Kidney epithelial cell (primary cell): ENCODE measurements at places on chromosomes 5 and 9. TPM values are rescaled to one million over a fixed set of nuclear protein-coding genes. Genes with fewer than 3 reads are reported as not detected.

DNA sequence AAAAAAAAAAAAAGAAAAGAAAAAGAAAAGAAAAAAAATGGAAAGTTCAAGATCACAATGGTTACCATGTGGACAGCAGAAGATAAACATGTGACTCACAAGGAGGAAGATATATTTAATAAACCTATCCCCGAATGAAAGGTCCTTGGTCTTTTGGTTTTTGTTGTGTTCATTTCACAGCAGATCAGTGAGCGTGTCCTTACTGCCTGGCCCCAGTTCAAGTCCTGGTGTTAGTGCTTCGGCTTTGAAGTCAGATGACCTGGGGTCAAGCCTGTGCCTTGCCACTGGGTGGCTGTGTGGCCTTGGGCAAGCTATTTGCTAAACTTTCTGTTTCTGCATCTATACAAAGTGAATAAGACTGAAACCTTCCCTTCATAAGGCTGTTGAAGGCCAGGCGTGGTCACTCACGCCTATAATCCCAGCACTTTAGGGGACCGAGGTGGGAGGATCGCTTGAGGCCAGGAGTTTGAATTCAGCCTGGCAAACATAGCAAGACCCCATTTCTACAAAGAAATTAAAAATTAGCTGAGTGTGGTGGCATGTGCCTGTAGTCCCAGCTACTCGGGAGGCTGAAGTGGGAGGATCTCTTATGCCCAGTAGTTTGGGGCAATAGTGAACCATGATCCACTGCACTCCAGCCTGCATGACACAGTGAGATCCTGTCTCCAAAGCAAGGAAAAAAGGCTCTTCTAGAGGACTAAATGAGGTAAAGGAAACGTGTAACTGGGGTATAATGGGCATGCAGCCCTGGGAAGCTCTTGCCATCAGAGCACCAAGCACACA lies 94.5 kb upstream of the SPATA31D4 start:
- DNase-seq = no peak

- DNase-seq = no peak
Measured at GRCh38 chr5:87136096-87136495, 131.6 kb upstream of the RASA1 start.

GRCh38 chr5:65914641-65915196 lies 11.7 kb upstream of the ERBIN start:
- no peak for DNase-seq

DNA sequence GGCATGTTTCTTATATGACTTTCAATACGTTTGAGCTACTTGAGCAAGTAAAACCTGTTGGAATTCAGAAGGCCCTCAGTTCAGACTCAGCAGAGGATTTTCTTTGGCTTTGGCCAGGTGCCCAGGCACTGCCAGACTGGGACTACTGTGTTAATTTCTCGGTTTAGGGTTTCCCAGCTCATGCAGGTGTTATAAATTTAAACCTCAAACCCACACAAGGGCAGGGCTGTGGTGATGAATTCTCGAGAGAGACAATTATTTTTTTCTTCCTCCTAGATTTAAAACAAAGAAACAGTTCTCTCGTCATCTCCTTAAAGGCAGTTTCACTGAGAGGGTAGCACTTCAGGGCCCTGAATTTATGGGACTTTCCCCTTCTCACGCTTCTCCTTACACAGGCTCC lies 406.0 kb upstream of the PIK3R1 start:
- DNase-seq = no peak

GRCh38 chr5:137622850-137623249 lies 113.0 kb downstream of the KLHL3 start:
- DNase-seq = no peak

DNA sequence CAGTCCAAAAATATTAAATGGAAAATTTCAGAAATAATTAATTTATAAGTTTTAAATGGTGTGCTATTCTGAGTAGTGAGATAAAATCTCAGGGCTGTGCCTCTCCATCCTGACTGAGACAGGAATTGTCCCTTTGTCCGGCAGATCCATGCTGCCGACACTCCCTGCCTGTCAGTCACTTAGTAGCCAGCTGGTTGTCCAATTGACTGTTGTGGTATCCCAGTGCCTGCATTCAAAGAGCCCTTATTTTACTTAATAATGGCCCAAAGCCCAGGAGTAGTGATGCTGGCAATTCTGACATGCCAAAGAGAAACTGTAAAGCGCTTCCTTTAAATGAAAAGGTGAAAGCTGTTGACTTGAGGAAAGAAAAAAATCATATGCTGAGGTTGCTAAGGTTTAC lies 157.5 kb downstream of the ENC1 start:
- DNase-seq = no peak

DNA sequence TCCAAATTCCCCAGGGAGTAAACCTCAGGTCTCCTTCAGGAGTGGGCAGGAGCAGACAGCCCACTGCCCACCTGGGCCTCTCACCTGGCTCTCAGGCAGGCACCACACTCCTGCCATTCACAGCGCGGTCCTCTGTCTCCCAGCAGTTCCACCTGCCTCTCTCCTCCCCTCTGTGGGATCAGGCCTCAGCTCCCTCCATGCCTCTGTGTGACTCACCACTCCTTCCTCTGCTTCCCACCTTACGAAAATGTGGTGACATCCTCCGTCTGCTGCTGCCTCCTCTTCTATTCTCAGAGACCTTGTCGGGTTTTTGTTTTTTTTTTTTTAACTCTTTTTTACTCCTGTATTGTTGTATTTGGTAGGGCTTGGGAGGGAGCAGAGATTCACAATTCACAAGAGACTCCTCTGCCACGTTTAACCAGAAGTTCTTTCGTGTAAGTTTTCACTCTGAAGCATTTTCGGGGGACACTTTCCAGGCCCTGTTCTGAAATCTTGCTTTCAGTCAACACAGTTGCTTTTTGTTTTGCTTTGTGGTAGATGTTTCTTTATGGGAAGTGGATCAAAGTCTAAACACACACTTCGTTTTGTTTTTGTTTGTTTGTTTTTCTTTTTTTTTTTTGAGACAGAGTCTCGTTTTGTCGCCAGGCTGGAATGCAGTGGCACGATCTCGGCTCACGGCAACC lies 21.1 kb upstream of the CDKN2AIPNL start:
- no peak for DNase-seq

- no peak for DNase-seq
Measured at GRCh38 chr5:178378527-178379484, 146.2 kb upstream of the PHYKPL start.

GRCh38 chr5:20605732-20606525 lies 617.9 kb upstream of the CDH18 start:
- DNase-seq = no peak

DNA sequence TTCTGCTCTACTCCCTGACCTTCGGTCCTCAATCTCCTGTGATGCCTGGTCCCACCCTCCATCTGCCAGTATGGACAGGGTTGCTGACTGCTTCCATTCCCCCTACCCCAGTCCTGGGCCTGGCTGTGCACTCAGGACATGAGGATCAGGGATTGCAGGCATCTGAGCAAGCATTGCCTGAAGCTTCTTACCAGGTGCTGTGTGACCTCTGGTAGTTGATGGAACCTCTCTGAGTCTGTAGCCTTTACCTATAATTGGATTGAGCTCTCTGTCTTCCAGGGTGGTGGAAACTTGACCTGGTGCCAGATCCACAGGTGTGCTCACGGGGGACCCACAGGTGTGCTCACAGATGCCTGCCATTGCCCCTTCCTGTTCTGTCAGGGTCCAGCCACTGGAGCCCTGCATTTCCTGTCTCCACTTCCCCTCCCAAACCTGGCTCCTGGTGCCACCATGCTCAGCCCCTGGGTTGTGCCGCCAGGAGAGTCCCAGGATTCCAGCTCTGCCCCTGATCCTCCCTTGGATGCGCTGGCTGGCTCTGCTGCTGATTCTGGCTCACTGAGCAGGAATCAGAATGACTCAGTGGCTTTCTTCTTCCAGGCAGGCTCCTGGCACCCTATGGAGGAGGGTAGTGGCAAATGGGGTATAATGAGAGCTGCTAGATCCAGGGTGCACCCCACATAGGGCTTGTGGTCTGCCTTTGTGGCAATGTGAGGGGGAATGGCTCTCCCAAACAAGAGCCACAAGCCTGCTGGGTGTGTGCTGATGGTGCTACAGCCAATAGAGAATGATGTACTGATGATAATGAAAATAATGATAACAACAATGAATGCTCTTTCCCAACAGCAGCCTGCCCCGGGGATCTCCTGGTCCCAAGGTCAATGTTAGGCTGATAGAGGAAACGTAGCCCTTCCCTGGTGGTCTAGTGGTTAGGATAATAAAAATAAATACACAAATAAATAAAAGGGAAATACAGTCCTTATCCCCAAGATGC lies 35.2 kb upstream of the PSD2 start:
- DNase-seq = no peak

- no peak for DNase-seq
Measured at GRCh38 chr9:82604947-82605656, 457.8 kb downstream of the RASEF start.

- peak; percentile 83 for DNase-seq
Measured at GRCh38 chr5:173472164-173472563, 143.9 kb upstream of the STC2 start.

GRCh38 chr9:22158271-22158670 lies 149.2 kb upstream of the CDKN2B start:
- no peak for DNase-seq

DNA sequence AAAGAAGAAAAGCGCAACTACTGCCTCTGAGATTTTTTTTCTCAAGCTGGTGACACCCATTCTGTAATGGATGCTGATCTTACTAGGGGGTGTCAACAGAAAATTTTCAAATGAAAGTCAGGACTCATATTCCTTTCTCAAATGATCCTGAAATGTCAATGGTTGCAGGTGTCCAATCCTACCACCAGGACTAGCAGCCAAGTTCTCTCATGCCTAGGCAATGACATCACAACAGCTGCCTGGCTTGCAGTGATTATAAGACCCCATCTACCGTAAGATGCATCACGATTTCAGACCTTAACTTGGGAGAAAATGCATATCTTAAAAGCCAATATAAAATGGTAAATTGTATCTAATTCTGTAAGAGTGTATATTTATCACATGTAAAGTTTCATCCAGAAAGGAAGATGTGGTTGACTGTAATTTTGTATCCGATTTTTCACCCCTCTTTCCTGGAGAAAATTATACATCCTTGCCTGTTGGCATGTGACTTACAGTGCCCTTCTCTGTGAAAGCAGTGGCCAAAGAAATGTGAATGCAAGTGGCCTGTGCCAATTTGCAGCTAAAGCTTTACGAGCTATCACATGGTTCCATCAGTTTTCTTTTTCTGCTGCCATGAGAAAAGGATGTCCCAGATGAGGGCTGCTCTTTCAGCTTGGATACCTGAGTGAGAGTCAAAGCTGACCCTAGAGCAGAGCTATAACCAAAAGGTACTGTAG lies 104.4 kb downstream of the DENND1A start:
- no peak for DNase-seq

- DNase-seq = no peak
Measured at GRCh38 chr5:143448518-143448917, 45.0 kb upstream of the NR3C1 start.

DNA sequence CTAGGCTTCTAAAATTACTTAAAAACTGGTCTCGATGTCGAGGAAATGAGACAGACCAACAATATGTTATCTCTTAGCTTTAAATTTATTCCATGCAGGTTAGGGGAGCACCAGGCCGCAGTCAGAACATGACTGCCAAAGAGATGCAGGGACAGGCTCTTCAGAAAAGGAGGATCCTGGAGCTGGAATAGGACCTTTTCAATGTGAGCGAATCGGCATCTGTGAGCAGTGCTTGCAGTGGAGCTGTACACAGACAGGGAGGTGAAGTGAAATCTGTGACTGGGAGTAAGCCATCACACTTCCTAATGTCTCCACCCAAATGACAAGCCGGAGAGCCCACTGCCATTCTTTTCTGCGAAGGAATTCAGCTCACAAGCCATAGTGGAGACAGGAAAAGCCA lies 78.2 kb downstream of the EFNA5 start:
- no peak for DNase-seq

GRCh38 chr9:69760278-69760610 lies 433 bp upstream of the PTAR1 start:
- DNase-seq = no peak

GRCh38 chr5:4905674-4906520 lies 234.2 kb upstream of the ADAMTS16 start:
- DNase-seq = no peak

- no peak for DNase-seq
Measured at GRCh38 chr5:133205204-133205603, 153.4 kb downstream of the HSPA4 start.

DNA sequence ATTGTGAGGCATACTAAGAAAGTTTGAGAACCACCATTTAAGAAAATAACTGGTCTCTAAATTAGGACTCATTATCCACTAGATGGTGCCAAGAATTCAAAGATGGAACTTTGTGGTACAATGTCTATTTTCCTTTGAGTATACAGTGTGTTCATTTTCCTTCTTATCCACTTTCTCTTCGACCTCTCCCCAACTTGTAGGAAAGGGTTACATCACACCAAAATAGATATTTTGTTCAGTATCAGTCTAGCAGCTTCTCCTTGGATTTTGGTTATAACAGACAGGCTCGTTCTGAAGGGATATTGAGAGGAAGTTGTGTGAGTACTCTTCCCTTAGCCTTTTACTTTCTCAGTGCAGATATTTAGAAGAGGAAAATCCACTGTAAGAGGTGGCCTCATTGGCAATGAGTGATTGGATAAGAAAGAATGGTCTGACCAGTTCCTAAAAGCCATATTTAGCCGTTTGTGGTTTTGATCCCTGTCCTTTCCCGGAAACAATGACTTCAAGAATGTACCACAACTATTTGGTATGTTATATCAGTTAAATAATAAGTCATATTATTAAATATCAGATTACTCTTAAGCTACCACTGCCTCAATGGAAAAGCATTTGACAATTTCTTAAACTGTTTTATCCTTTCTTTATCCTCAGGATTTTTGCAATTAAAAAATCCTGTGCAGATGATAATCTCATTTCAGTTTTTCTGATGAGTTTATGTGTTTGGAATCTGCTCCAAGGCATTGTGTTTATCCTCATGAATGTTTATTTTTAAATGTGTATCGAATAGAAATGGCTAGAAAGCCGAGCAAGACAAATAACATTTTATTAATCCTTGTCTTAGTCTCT lies 69.0 kb upstream of the GRAMD2B start:
- DNase-seq = peak; percentile 81

DNA sequence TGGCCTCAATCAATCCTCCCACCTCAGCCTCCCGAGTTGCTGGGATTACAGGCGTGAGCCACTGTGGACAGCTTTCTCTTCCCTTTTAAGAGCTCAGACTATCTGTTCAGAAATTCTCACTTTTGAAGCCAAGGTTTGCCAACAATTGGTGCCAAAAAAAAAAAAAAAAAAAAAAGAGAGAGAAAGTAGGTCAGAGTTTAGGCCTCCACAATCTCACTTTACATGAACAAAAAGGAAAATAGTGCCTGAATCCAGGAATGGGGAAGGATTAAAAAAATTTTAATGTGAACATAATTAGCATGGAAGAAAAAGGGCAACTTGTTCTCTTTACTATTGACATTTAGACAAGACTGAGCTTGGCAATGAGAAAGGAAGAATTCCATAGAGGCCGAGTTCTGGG lies 94.1 kb downstream of the NSG2 start:
- no peak for DNase-seq

The MEF2C gene
- total RNA-seq = 1.9 and 4.8 TPM in 2 replicates

The PCDHB6 gene
- total RNA-seq = 0.67 and 0.68 TPM in 2 replicates

The PLAC8L1 gene
- not detected in 2 replicates for total RNA-seq

The TNFAIP8 gene
- total RNA-seq = 35.8 and 40.0 TPM in 2 replicates

The DOLK gene
- total RNA-seq = 29.6 and 30.8 TPM in 2 replicates

The PRR16 gene
- 0.34 and 1.0 TPM in 2 replicates for total RNA-seq

The WHRN gene
- 8.1 and 9.2 TPM in 2 replicates for total RNA-seq

The KIAA0825 gene
- total RNA-seq = 2.7 and 3.2 TPM in 2 replicates

The PCDHGA3 gene
- 2.4 and 2.6 TPM in 2 replicates for total RNA-seq

The TMOD1 gene
- 0.08 and 0.14 TPM in 2 replicates for total RNA-seq

The CDH18 gene
- 0.21 TPM in 1 of 2 replicates, not detected in the other for total RNA-seq

The SLCO6A1 gene
- total RNA-seq = not detected in 2 replicates

The FEM1C gene
- total RNA-seq = 15.9 and 18.9 TPM in 2 replicates
